Panc1 (cell line): ENCODE measurements at places on chromosomes 3 and 15.
A peak's percentile ranks its signal among the peaks of the same experiment; 100 is the strongest.

GRCh38 chr3:67875858-67876257 lies 221.4 kb upstream of the SUCLG2 start:
- DNase-seq: no peak

- no peak for DNase-seq
These were observed 100.2 kb downstream of the IQSEC1 start for GRCh38 chr3:12972781-12973702.

- DNase-seq: no peak
These were observed 21.0 kb downstream of the RARB start for GRCh38 chr3:25448750-25449692.

DNA sequence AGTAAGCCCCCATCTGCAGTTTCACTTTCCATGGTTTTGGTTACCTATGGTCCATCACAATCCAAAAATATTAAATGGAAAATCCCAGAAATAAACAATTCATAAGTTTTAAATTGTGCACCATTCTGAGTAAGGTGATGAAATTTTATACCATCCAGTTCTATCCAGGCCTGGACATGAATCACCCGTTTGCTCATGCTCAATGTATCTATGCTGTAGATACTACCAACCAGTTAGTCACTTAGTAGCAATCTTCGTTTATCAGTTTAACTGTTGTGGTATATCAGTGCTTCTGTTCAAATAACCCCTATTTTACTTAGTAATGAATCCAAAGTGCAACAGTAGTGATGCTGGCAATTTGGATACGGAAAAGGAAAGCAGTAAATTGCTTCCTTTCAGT lies 381.9 kb upstream of the AGTR1 start:
- no peak for DNase-seq

DNA sequence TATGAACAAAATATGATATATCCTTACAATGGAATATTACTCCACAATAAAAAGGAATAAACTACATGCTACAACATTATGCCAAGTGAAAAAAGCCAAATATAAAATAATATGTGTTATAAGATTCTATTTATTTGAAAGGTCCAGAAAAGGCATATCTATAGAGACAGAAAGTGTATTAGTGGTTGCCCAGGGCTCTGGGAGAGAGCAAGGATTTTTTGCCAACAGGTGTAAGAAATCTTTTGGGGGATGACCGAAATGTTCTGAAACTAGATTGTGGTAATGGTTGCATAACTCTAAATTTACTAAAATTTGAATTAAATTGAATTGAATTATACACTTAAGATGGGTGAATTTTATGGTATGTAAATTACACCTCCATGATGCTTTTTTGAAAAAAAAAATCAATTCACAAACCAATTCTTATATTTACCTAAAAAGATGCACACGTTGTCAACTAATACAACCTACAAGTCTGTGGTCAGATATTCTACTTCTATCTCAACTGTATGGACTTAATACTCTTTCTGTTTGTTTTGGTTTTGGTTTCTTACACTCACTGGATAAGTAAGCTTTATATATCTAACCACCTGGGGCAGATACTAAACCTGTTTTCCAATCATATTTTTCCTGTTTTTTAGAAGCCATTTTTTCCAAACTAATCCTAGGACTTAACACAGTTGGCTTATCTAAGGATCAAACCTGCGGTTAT lies 75.8 kb downstream of the FBN1 start:
- no peak for DNase-seq

- no peak for DNase-seq
These were observed 104.9 kb downstream of the AQP9 start for GRCh38 chr15:58243070-58243469.

DNA sequence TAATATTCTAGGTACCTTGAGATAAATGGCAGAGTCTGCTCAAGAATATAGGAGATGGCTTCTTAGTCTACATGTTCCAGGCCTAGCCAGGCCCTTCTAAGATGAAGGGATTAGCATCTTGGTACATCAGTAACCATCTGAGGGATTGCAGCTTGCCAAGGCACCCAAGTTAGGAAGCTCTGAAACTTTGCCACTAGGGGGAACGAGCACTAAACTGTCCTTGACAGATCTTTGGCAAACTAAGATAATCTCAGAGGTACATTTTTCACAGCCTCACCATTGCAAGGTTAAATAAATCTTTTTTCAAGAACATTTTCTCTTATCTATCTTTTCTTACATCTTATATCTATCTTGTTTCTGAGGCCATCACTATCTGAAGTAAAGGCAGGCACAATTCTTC lies 351.2 kb downstream of the RAP2B start:
- DNase-seq: no peak

- peak; percentile 36 for DNase-seq
These were observed 76.0 kb downstream of the HMG20A start for GRCh38 chr15:77496715-77497109.

GRCh38 chr3:98259707-98260106 lies 4.3 kb upstream of the OR5H6 start:
- no peak for DNase-seq

DNA sequence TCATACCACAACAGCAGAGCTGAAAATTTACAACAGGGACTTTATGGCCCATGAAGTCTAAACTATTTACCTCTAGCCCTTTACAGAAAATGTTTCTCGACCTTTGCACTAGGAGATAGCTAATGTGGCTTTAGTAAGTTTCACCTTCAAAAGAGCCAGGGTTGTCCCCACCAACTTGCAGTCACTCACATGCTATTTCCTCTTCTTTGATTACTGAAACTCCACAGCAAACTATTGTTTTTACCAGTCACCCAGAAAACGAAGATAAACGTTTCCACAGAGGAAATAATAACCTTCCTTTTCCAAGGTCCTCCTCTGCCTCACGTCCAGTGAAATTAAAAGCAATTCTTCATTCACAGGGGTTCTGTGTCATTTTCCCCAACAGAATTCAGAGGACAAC lies 48.2 kb downstream of the WWTR1 start:
- DNase-seq: no peak

GRCh38 chr15:42154212-42154941 lies 2.1 kb downstream of the PLA2G4F start:
- DNase-seq: no peak

DNA sequence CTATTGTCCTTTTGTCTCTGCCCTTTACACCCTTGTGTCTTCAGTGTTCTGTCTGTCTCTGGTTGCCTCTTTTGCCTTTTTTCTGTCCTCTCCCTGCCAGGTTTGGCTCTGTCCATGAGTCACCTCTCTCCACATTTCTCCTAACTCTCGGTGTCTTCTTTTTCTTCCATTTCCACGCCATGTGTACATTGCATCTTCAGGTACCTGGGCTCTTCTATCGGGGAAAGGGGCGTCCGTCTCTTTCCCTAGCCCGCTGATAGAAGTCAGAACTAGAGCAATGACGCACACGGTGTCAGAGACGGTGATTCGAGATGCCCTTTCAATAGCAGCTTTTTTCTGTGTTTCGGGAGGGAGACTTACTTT lies 641 bp downstream of the OPA1 start:
- DNase-seq: no peak

DNA sequence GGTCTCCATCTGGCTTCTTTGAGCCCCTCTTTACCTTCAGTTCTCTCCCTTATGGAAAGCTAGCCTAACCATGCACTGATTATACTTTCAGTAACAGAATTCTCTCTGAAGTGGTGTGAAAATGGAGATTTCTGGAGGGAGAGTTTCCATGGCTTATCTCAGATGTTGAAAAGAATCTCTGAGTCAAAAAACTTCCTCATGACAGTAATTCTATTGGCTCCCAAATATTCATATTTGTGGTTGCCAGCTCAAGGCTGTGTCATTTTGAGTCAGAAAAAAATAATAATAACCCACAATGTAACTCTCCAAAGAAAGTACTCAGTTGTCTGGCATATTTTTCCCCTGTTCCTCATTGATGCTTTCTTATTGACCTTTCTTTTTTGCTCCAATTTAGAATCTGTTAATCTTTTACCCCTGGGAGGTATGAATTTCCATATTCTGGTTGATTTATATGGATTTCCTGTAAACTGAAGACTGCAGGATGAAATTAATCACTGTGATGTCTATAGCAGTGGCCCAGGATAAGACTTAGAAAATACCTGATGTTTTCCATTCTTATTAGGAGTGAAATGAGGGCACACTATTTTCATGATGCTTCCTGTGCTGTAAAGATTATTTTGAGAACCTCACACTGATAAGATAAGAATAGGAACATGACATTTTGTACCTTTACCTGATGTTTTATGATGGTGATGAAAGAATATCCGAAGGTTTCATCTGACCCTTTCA lies 149.5 kb upstream of the EPHA3 start:
- no peak for DNase-seq

- peak; percentile 18 for DNase-seq
These were observed 28.6 kb upstream of the CLSTN2 start for GRCh38 chr3:139906418-139906817.

DNA sequence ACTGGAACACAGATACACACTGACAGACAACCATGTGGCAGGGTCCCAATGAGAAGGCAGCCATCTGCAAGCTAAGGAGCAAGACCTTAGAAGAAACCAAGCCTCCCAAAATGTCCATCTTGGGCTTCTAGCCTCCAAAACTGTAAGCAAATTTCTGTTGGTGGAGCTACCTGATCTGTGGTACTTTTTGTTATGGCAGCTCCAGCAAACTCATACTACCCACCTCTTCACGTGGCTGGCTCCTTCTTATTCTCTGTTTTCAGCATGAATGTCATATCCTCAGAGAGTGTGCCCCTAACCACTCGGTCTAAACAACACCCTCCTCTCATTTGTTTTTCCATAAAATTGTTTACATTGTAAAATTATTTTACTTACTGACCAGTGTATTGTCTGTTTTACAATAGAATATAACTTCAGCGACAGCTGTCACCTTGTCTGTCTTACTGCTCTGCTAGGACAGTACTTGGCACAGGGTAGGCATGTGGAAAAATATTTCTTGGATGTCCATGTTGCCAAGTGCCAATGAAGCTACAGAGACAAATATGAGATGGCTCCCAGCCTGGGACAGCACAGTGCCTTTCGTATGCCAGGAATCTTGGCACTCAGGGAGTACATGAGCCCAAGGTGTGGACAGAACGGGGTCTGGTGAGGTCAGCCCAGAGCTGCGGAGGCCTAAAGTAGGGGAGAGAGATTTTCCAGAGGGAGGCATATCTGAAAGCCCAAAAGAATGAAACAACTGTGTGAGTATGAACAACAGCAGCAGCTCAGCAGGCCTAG lies 17.4 kb upstream of the SLC25A36 start:
- DNase-seq: no peak

DNA sequence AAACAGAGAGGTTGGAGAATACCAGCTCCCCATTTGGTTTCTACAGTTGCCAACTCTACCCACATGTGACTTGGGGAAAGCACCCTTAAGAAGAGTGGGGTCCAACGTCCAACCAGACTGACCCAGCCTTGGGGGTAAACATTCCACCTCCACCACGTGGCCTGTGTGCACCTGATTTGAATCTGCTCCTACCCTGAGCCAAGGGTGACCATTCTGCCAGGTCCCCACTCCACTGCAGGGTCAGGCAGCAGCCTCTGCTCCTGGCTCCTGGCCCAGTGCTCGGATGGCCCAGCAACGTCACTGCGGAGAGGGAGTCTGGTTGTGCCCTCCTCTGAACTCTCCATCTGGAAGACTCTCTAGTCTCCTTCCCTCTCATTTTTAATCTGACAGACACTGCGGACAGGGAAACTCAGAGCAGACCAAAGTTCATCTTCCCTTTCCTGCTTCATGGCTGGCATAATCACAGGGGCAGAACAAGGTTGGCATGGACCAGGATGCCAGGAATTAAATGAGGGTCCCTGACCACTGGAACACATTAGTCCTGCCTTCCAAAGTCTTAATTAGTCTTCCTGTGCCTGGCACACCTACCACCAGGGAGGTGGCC lies 29.4 kb downstream of the FHIT start:
- no peak for DNase-seq

GRCh38 chr15:90647326-90647725 lies 69.8 kb upstream of the BLM start:
- no peak for DNase-seq

DNA sequence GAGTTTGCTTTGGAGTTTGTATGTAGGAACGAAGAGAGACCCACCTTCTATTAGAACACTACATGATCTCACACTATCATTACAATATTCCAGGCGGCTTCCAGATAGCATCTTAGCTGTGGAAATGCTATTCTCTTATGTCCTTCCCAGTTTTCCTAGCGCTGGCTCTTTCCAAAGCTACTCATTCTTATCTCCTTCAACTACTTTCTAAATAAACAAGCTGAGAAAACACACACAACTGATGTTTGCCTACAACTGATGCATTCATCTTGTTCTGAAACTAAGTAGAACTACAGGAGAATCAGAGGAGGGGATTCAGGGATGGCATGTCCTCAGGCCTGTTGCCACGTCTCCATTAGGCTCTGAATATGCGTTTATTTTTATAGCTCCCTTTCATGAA lies 108.9 kb downstream of the GREM1 start:
- DNase-seq: no peak

DNA sequence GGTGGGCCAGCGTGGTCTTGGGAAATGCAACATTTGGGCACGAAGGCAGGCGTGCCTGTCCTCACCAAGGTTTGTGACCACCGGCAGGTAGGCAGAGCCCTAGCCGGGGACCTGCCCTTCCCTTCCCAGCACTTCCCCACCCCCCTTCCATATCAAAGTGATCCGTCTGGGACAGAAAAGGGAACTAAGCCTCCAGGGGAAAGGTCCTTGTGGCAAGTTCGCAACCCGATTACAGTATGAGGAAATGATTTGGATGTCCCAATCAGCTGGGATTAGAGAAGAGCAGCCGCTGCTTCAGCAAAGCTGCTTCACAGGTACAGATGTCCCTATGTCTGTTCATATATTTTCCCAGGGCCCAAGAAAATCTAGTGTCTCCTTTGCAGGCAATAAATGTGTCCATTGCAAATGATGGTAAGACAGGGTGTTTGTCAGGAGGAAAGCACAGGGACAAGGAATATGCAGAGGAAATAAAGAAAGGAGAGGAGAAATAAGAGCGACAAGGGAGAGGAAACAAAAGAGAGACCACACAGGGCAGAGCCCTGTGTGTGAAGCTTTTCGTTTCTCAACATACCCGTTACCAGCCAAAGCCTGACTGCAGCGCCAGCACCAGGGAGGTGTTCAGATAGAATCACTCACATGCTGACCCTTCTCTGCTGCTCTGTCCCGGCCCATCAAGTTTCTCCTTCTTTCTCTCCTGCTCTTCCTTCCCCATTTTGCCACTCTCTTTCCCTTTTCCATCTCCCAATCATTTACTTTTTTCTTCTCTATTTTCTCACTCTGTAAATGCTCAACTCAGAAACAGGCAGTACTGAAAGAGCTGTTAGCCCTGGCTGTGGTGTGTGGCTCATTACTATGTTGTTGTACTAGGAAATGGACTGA lies 17.4 kb upstream of the SECISBP2L start:
- no peak for DNase-seq
